ENCODE measurements at places on chromosomes 16 and 17.

DNA sequence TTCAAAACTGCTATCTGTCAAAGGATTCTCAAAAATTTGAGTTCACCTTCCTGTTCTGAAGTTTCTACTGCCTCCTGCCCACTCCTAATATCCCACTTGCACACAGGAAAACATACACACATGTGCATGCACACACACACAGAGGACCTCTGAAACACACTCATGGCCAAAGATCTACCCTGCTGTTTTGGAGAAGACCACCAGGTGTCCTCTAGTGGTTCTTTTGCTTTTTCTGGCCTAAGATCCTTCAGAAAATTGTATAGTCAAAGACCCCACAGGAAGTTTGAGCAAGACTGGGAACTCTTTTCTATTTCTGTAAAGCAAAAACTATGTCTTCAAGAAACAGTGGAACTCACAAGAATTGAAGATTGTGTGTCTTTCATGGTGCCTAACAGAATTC, 90.2 kb downstream of the CDH8 start:
- no peak for DNase-seq

GRCh38 chr16:4058386-4058785, 57.9 kb downstream of the ADCY9 start:
- no peak for DNase-seq

DNA sequence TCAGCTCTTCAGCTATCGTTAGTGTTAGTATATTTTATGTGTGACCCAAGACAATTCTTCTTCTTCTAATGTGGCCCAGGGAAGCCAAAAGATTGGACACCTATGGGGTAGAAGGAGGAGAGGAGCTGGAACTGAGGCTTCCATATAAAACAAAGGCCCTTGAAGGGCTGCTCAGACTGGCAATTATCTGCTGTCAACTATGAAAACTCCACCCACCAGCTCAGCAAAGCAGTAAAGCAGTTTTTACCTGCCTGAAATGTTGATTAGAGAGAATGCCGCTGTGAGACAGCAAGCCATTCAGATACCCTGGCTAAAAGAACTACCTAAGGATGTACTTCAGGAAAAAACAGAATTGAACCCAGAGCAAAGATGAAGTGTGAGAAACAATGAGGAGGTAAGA, 45.9 kb upstream of the GNAO1 start:
- DNase-seq: no peak

DNA sequence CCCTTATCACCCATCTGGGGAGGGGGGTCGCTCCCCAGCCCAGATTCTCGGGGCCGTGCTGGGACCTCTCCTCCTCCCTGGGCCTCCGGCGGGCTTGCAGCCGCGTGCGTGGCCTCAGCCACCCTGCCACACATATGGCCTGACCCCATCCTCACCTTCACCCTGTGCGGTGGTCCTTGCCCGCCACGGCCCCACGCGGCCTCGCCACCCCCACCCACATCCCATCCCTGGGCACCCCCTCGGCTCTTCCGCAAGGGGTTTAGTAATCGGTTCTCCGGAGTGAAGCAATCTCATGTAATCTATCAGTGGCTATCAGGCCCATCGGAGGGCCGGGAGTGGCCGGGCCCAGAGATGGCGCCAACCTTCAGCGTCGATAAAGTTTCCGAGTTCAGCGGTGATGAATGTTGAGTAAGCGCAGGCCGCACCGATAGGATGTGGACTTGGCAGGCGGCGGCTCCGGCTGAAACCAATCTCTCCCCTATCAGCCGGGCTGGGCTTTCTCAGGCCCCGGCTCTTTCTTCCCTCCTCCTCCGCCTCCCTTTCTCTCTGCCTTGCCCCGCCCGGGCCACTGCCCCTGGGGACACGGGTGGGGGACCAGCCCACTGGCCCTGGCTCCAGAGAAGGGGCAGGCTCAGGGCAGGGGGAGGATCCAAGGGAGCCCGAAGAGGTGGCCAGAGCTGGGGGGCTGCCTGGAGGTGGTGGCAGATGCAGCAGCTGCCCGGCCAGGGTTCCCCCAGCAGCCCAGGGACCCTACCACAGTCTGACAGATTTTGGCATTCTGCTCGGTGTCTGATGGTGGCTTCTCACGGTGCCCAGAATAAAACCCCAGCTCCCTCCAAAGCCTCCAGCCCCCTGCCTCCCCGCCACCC, 20.8 kb downstream of the ZFPM1 start:
- DNase-seq: no peak

- no peak for DNase-seq
These were observed 2.3 kb downstream of the VTN start for GRCh38 chr17:28367641-28368305.

GRCh38 chr17:67642488-67642887, 75.2 kb upstream of the NOL11 start:
- no peak for DNase-seq

GRCh38 chr16:87964049-87964659, 12.9 kb downstream of the BANP start:
- DNase-seq: no peak

GRCh38 chr16:73878611-73879010, 418.0 kb upstream of the PSMD7 start:
- no peak for DNase-seq

DNA sequence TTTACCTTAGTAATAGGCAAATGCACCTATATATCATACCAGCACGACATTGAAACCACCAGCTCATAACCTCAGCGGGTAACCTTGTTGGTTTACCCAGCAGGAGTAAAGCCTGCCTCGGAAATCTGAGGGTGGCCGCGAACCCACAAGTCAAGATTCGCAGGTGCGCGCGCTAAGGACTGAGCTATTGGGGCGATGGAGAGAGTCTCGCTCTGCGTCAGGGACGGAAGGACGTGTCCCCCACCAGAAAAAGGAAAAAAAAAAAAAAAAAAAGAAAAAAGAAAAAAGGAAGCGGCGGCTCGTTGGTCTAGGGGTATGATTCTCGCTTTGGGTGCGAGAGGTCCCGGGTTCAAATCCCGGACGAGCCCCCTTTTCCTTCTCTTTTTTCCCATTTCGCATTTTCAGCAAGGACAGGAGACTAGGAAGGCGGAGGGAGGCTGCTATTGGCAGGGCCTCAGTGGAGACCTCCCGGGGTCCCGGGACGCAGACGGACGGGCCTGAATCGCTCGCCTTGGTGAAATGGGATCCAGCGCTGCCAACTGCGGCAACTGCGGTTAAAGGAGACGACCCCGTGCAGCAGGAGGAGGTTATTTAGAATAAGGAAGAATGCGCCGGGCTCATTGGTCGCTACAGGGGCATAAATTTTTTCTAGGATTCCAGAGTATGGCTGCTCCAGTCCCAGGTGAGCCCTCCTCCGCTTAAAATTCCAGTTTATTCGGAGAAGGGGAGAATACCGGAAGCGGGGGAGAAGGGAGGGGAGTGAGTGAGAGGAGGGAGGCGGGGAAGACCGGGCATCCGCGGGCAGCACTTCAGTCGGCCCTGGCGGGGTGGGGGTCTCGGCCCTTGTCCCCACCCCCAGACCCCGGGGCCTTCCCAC, at the start of gene OR1F1:
Gene OR1F1, plus strand, starts transcription at position 407 of the 877 bp plus-strand sequence.
- DNase-seq: peak; percentile 46

DNA sequence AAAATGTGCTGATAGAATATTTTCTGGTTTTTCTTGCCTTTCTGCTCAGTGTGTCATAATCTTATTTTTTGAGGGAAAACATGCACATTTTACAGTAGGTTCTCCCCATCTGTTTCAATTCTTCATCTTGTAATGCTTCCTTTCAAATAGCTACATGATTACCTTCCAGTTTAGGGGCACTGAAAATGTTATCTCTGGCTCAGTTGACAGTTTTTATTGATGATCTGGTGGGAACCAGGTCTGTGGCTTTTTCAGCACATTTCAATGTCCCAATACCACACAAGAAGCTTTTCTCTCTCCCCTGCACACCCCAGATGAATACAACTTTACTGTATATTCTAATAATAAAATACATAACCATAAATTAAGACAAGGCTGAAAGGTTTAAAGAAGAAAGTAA, 36.5 kb downstream of the FTO start:
- no peak for DNase-seq

- no peak for DNase-seq
These were observed 6.1 kb downstream of the ANKS4B start for GRCh38 chr16:21239646-21240045.

DNA sequence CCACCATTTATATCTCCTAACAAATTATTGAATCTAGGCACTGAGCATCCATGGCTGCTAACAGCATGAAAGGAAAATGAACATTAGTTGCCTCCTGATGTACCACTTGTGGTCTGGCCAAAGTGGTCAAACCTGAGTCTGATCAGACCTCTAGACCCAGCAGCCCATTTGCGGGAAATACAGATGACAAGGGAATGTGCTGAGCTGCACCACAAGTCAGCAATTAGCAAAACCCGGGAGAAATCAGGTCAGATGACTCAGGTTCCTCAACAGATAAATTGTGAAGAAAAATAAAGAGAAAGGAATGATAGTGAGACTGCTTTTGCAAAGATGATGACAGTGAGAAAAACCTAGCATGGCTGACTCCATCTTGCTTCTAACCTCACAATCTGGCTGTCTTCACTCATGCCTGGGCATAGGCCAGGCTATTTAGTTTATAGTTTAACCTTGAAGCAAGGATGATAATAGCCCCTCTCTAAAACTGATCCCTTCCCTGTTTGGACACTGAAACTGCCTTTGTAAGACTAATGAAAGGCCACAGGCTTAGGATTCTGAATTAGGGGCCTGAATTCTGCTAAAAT, 142.7 kb upstream of the ASIC2 start:
- no peak for DNase-seq
